Glutamatergic neuron (in vitro differentiated cells): ENCODE measurements at places on chromosomes 2 and 18. TPM values are rescaled to one million over a fixed set of nuclear protein-coding genes. Genes with fewer than 3 reads are reported as not detected.

- H3K27ac ChIP-seq, result peak overlapping the region; percentile 96
- H3K36me3 ChIP-seq, result peaks cover 1% of the 10 kb centered on the region
- H3K27me3 ChIP-seq, result peaks cover 8% of the 10 kb centered on the region
- peak; percentile 86 for DNase-seq
- peaks cover 5% of the 10 kb centered on the region for H3K4me1 ChIP-seq
Measured at GRCh38 chr18:5296706-5297320, 1.3 kb upstream of the ZBTB14 start.

GRCh38 chr2:180599804-180600203, 380.6 kb upstream of the UBE2E3 start:
- no peak overlapping the region for H3K27ac ChIP-seq
- H3K36me3 ChIP-seq, result no peaks in the 10 kb centered on the region
- DNase-seq, result no peak
- no peaks in the 10 kb centered on the region for H3K4me1 ChIP-seq
- H3K27me3 ChIP-seq, result no peaks in the 10 kb centered on the region

GRCh38 chr2:10080536-10081304, 509 bp upstream of the CYS1 start:
- H3K27me3 ChIP-seq, result peaks cover 20% of the 10 kb centered on the region
- H3K4me3 ChIP-seq, result peak overlapping the region; percentile 57
- no peak for DNase-seq
- H3K27ac ChIP-seq, result no peak overlapping the region
- no peaks in the 10 kb centered on the region for H3K36me3 ChIP-seq

DNA sequence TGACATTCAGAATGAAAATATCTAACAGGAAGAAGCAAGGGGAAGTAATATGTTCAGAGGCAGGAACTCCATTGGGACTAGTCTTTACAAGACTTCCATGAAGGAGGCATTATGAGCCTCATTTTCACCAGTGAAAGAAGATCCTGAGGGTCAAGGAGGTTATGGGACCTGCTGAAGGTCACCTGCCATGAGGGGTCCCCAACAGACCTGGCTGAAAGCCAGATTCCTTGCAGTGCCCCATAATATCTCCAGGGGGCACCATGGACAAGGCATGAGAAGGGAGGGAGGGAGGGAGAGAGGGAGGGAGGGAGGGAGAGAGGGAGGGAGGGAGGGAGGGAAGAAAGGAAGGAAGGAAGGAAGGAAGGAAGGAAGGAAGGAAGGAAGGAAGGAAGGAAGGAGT, 27.9 kb downstream of the XDH start:
- H3K4me1 ChIP-seq, result no peaks in the 10 kb centered on the region
- peaks cover 5% of the 10 kb centered on the region for H3K27me3 ChIP-seq
- no peak overlapping the region for H3K4me3 ChIP-seq

DNA sequence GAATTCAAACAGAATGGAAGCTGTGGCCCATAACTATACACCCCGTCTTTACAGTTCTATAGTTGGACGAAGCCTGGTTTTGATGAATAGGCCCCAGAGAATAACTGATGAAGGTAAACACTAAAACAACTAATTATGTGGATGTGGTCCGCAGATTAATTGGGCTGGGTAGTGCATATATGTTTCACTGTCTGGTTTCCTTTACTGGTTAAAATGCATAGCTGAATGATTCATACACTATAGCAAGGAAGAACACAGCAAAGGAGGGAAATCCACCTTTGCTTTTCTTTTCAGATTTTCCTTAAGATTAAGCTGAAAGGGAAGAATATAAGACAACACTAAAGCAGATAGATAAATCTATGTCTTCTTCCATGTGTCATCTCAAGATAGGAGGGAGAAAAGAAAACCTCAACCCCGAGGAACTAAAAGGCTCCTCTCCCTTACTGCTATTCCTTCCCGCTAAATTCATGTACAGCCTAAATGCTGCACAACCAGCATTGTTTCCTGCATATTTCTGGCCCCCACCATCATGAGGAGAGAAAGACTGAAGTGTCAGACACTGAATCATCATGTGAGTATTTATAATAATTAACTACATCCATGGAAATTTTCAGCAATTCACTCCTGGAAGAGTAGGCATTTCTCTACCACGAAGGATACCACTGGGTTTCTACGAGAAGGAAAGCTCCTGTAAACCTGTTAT, 297.1 kb upstream of the CCDC68 start:
- no peak overlapping the region for H3K27ac ChIP-seq
- H3K27me3 ChIP-seq, result no peaks in the 10 kb centered on the region
- H3K36me3 ChIP-seq, result peaks cover 10% of the 10 kb centered on the region
- no peak overlapping the region for H3K4me3 ChIP-seq
- no peak for DNase-seq

The LINC00305 gene
- total RNA-seq, result not detected

GRCh38 chr2:132721938-132722337, 51.9 kb upstream of the LYPD1 start:
- no peaks in the 10 kb centered on the region for H3K27me3 ChIP-seq
- no peak overlapping the region for H3K27ac ChIP-seq
- DNase-seq, result no peak
- no peaks in the 10 kb centered on the region for H3K4me1 ChIP-seq

The NAT8 gene
- total RNA-seq, result not detected

The TPO gene
- not detected for total RNA-seq

The LRP2 gene
- not detected for total RNA-seq

- no peaks in the 10 kb centered on the region for H3K4me1 ChIP-seq
- H3K4me3 ChIP-seq, result no peak overlapping the region
- peaks cover 3% of the 10 kb centered on the region for H3K27me3 ChIP-seq
Measured at GRCh38 chr2:101956465-101957438, 35.0 kb upstream of the IL1R2 start.

The CCBE1 gene
- total RNA-seq, result 0.81 TPM

DNA sequence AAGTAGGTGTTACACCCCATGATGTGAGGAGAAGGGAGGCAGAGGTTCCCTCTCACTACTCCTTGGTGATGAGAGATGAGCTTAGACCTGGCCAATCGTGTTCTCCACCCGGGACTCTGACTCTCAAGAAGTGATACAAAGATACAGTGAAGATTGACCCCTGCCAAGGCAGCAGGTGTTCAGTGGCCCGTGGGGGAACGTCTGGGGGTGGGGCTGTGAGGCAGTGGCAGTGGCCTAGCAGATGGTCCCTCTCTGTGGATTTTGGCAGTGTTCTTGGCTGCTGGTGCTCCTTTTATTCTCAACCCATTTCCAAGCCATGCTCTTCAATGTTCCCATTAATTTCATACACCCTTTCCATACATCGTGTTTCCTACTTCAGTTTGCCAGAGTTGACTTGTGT, 120.4 kb upstream of the NEDD4L start:
- H3K36me3 ChIP-seq, result peaks cover 4% of the 10 kb centered on the region
- peaks cover 3% of the 10 kb centered on the region for H3K27me3 ChIP-seq
- H3K4me3 ChIP-seq, result no peak overlapping the region
- peak; percentile 20 for DNase-seq

The ACVR1C gene
- 0.59 TPM for total RNA-seq

The SYT4 gene
- total RNA-seq, result 232 TPM

DNA sequence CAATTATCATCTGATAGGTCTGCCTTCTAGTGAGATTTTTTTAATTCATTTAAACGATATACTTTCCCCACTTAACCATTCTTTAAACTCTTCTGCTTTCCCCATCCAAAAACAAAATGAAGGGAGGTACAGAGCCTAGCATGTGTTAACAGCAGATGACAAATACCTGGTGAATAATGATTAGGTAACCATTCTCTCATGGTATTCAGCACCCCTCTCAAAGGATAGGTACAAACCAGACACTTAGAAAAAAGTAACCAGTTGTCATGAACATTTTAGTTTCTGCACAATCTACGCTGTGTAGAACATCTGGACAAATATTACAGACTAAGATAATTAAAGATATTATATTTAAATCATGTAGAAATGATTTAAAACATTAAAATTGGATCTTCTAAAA, 56.3 kb downstream of the DNAH7 start:
- no peak for DNase-seq
- H3K4me1 ChIP-seq, result no peaks in the 10 kb centered on the region
- peaks cover 5% of the 10 kb centered on the region for H3K36me3 ChIP-seq
- H3K27ac ChIP-seq, result no peak overlapping the region
- no peak overlapping the region for H3K4me3 ChIP-seq

- H3K36me3 ChIP-seq, result no peaks in the 10 kb centered on the region
- no peak overlapping the region for H3K4me3 ChIP-seq
- no peak overlapping the region for H3K27ac ChIP-seq
Measured at GRCh38 chr18:58721566-58722239, 50.4 kb downstream of the MALT1 start.

DNA sequence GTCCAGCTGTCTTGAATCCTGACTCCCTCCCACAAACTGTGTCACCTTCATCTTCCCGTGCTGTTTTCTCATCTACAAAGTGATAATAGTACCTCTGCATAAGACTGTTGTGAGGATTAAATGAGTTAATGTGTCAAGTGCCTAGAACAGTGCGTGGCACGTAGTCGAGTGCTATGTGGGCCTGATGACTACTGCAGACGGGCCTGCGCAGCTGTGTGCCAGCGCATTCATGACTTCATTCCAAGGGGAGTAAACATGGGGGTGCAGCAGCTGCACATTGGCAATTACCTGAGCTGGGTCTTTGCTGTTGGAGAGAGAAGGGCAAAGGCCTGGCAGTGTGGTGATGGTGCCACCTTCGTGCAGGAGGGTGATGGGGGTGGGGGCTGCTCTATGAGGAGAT, 5.0 kb downstream of the TEX44 start:
- no peaks in the 10 kb centered on the region for H3K36me3 ChIP-seq
- H3K27ac ChIP-seq, result no peak overlapping the region
- H3K4me1 ChIP-seq, result peaks cover 11% of the 10 kb centered on the region
- no peak for DNase-seq

DNA sequence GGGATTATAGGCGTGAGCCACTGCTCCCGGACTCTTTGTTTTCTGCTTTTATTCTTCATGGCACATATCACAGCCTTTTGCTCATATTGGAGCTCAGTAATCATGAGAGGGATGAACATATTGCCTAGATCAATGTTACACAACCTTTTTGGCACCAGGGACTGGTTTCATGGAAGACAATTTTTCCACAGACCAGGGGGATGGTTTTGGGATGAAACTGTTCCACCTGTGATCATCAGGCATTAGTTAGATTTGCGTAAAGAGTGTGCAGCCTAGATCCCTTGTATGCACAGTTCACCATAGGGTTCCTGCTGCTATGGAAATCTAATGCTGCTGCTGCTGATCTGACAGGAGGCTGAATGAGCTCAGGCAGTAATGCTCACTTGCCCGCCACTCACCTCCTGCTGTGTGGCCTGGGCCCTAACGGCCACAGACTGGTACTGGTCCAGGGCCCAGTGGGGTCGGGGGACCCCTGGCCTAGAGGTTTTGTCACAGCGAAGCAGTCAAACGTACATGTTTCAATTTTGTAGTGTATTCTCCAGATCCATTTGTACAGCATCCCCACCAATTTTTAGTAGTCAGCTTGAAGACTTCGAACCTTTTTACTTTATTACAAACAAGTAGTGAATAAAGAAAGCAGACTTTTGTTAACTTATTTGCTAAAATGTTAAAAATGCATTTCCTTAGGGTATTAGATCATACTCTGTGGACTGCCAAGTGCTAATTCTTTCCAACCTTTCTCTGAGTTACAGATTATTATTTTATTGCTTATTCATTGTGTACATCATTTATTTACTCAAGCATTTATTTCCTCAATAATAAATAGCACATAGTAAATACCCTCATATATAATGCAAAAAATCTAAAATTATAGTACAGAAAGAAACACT, 6.2 kb downstream of the DAW1 start:
- no peak for DNase-seq

The PREPL gene
- 38.4 TPM for total RNA-seq
